EL (cell line): ENCODE measurements at places on chromosomes 2 and 18.

DNA sequence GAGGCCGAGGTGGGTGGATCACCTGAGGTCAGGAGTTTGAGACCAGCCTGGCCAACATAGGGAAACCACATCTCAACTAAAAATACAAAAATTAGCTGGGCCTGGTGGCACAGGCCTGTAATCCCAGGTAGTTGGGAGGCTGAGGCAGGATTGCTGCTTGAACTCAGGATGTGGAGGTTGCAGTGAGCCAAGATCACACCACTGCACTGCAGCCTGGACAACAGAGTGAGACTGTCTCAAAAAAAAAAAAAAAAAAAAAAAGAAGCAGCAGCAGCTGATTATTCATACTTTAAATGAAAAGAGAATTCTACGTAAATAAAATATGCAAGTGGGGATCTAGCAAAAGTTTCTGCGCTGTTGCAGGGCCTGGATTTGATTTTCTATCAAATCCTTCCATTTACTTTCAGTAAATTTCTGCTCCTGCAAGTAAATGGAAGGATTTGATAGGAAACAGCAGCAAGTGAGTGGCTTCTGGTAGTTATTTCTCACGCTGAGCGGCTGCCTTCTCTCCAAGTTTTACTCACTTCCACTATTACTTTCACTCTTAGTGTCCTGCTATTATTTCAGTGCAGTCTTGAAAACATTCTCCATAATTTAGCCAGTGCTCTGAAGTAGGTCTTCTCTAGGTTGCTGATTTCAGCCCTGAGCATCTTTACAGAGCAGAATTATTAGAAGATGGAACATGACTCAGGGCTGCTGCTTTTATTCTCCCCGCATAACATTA is 68.4 kb downstream of the SLC16A14 start:
- DNase-seq, result no peak

DNA sequence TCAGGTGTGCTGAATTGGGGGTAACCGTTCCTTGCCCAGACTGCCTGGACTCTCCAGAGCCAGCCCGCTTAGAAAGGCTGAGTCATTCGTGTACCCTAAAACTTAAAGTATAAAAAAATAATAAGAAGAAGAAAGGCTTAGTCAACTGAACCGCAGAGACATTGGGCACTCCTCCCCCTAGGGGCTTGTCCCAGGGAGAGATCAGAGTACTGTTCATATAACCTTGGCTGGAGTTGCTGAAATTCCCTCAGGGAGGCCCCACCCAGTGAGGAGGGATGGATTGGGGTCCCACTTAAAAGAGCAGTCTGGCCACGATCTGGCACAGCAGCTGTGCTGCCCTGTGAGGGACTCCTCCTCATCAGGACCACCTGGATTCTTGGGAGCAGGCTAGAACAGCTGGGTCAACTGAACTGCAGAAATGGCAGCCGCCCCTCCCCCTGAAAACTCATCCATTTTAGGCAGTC is 37.2 kb downstream of the ANKRD12 start:
- no peak for DNase-seq

DNA sequence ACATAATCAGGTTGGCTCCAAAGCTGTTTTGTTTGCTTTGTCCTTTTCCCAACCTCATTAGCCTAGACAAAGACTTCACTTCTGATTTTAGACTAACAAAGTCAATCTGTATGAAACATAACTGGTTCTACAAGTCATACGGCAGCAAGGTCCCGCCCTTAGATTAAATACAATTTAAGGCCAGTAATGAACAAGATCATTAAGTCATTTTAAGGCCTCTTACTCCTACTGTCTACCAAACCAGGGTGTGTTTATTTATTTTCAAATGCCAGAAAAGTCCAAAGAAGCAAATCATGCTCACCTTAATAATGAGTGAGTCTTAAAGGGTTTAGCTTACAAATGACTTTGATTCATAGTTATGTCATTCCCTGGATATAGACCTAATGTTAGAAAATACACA is 148.4 kb upstream of the ACVR2A start:
- no peak for DNase-seq

GRCh38 chr2:184004948-184005672 is 593.2 kb upstream of the ZNF804A start:
- no peak for DNase-seq

DNA sequence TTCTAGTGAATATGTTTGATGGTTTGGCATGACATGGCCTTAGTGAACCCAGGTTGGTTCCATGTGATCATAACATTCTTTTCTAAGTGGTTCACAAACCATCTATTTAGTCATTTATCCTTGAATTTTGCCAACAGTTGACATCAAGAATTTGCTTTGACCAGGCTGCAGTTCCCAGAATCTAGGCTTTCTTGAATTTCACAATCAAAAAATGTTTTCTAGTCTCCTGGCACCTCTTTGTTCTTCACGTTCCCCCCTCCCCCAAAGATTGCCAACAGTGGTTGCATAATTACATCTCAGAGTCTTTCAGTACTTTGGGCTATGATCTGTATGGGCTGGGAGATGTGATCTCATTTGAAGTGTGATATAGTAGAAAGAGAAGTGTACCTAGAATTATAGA is 124.0 kb downstream of the GATA6 start:
- peak; percentile 16 for DNase-seq

- no peak for DNase-seq
These were observed 11.9 kb downstream of the IL1B start for GRCh38 chr2:112824694-112825085.

DNA sequence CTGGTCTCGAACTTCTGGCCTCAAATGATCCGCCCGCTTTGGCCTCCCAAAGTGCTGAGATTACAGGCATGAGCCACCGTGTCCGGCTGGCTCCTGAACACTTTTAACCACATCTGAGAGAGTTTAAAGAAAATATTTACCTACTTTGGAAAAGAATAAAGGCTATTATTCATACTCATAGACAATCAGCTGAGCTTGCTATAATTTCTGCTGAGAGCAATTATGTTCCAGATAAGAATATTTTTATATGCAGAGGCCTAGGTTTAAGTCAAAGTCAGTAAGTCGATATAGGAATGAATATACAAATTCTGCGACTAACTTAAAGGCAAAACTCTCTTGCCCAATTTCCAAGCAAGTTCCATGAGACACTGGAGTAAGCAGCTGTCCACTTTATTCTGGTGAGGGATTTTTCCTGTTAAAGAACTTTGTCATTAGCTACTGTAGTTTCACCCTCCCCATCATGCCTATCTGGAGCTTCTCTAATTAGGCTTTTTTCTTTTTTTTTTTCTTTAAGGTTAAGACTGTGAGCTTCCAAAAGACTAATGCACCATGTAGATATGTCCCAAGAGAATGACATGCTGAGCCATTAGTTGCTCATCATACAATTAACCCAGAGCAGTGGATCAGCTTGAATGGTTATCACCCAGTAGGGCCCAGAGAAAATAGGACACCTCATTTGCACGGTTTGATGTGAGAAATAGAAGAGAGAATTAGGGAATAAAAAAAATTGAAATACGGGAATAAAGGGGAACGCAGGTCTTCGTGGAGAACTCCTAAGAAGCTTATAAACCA is 260.1 kb downstream of the KCNE4 start:
- no peak for DNase-seq

GRCh38 chr2:56444339-56444738 is 260.5 kb downstream of the CCDC85A start:
- peak; percentile 19 for DNase-seq

- DNase-seq, result no peak
These were observed 4.3 kb downstream of the ENOSF1 start for GRCh38 chr18:708096-708495.
